ENCODE measurements at places on chromosomes 12 and 14.

GRCh38 chr12:111057701-111058425, 137.5 kb upstream of the MYL2 start:
- DNase-seq: no peak

DNA sequence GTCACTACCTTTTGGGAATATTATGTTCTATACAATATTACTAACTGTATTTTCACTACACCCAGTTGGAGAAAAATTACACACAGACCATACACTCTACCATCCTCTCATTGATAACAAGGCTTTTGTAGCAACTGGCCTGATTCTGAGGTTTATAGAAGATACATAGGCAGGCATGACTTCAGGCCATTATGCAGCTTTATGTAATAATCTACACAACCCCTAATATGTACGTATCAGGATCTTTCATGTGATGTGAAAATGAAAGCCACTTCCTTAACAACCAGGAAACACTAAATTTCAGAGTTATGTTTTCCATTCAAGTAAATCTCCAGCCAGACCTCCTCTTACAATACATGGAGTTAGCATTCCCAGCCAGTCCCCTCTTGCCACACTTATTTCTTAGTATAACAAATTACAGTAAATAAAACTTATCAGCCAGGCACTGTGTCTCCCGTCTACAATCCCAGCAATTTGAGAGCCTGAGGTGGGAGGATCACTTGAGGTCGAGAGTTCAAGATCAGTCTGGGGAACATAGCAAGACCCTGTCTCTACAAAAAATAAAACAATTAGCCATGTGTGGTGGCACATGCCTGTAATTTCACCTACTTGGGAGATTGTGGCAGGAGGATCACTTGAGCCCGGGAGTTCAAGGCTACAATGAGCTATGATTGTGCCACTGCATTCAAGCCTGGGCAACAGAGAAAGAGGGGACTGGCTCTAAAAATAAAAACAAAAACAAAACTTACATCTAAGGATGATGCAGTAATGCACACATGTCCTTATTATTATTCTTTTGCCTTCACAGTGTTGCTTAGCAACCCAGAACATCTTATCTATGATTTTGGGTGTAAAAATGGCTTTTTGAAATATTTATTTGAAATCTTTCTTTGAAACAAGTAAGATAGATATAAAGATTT, 10.4 kb upstream of the OSBPL8 start:
- DNase-seq: no peak

DNA sequence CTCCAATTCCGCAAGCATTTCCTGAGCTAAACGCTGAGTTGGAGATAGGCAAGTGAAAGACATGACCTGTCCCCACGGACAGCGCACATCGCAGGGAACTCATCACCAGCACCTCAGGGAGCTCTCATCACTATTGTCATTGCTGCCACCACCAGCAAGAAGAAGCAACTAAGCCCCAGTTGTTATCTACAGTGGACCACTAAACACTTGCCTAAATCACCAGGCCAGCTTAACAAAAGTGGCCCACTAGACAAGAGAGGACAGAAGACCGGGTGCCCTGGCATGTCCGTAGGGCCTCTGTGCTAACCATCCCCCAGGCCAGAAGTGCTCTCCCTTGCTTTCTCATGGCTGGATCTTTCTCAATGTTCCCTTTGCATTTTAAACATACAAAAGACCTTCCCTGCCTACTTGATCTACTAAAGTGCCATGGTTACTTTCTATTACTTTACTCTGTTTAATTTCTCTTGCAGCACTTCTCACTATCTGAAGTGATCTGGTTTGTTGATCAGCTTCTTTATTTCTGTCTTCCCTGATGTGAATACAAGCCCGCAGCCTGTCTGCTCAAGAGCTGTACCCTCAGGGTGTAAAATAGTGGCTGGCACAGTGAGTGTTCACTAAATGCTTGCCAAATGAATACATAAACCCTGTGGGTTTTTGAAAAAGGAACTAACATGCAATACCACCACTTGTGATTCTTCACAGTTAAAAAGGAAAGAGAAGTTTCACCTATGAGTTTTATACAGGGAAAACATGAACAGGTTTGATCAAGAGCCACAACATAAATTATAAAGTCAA, 60.9 kb upstream of the RFLNA start:
- DNase-seq: peak; percentile 78

- DNase-seq: peak; percentile 16
These were observed 51.0 kb downstream of the SPTLC2 start for GRCh38 chr14:77565289-77565993.

DNA sequence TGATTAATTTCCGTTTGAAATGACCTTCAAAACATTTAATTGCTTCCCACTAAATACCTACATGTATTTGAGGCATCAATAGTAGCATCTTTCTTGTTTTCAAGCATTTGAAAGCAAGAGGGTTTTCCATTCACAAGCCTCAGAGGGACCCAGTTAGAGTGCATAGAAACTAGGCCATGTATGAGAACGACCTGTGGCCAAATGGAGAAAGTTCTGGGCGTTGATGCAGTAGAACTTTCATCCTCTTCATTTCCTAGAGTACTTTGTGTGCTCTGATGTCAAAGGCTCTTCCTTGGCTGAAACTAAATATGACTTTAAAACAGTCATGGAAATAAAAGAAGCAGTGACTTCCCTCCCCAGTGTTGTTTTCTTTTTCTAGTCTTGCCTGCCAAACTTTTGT, 944 bp upstream of the DHRS7 start:
- DNase-seq: no peak

DNA sequence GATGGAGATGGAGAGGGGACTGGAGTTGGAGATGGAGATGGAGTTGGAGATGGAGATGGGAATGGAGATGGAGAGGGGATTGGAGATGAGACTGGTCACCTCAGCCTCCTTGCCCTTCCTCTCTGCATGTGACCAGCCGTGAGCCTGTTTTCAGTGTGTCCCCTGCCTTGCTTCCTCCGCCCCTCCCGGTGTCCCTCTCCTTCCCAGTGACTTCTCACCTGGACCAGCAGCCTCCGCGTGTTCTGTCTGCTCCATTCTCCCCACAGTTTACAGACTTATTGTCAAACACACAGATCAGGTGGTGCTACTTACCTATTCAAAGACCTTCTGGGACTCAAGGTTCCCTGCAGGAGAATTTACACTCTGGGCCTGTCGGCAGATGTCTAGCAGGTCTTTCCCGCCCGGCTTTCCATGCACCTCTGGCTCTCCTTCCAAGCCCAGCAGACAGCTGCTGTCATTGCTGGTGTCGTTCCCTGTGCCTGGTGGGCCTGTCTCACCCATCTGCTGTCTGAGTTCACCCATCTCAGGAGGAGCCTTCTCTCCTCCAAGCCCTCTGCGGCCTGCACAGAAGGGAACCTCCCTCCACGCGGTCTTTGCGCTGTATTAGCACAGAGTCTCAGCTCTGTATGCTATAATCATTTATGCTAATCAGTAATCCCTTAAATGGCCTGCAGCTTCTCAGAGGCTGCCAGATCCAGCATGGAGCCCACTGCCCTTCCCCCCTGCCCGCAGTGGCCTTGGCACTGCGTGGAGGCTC, 62.1 kb downstream of the ADGRD1 start:
- no peak for DNase-seq

DNA sequence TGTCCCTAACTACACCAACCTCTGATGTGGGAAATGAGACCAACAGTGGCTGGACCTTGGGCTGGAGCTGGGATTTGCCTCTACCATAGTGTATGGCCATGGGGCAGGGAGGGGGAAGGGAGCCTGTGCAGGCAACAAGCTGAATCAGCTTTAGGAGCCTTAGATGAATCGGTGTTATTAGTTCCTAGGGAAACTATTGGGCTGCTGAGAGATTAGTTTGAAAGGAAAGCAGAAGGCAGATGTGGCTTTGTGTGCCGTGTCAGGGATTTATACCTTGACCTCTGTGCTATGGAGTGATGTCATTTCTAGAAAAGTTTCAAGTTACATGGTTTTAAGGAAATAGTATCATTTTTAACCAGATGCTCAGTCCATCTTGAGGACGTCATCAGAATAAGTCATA, 19.5 kb upstream of the GAS2L3 start:
- no peak for DNase-seq

GRCh38 chr12:109727746-109728726, 14.4 kb downstream of the FAM222A start:
- DNase-seq: no peak

- DNase-seq: peak; percentile 97
These were observed at the start of gene PWP1 for GRCh38 chr12:107685360-107686248. TSS of gene PWP1 (plus strand) at chr12:107685799. CDS start at chr12:107685900, 101 bp downstream.

- DNase-seq: no peak
These were observed 80.9 kb upstream of the SLC24A4 start for GRCh38 chr14:92241966-92242595.

DNA sequence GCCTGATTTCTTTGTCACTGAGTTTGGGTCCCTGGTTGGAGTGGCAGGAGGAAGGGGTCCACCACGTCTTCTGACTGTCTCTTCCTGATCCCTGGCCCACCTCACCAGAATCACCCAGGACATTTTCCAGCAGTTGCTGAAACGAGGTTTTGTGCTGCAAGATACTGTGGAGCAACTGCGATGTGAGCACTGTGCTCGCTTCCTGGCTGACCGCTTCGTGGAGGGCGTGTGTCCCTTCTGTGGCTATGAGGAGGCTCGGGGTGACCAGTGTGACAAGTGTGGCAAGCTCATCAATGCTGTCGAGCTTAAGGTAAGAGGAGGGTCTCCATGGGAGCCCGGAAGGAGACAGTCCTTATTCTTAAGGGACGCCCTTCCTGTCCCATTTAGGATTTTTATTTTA, 12.3 kb downstream of the MARS1 start:
- no peak for DNase-seq

- DNase-seq: no peak
These were observed 114.4 kb upstream of the OVCH1 start for GRCh38 chr12:29611906-29612305.

DNA sequence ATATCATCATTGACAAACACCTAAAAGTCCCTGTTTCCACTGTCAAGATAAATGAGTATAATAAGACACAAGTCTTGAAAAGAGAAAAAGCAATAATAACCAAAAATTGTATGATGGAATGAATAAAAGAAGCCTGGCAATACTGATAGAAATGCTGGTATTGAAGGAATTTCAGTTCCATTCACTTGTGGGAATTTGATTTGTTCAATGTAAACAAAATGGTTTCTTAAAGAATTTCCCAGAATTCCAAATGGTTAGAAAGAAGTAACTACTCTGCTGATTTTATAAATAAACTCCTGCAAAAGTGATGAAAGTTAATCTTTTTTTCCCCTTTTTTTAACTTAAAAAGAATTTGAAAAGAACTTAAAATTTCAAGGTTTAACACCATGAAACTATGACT, 129.9 kb upstream of the PDZRN4 start:
- no peak for DNase-seq

GRCh38 chr12:113373969-113374368, 15.6 kb downstream of the PLBD2 start:
- DNase-seq: no peak

DNA sequence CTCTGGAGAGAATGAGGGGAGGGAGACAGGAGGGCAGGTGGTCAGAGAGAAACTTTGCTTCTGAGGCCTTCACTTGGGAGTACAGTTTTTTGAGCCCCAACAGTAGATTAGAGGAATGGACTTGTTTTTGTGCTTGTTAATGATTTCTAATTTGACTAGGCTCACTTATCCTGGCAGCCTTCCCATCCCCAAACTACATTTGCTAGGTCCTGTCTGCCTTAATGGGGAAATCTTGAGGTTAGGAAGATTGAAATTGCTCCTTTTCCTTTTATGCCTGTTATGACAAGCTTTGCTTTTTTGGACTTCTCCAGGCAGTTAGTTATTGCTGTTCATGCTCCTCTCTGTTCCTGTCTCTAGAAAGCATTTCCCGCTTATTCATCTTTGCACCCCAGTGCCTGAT, 37.7 kb downstream of the SYNE2 start:
- DNase-seq: no peak

DNA sequence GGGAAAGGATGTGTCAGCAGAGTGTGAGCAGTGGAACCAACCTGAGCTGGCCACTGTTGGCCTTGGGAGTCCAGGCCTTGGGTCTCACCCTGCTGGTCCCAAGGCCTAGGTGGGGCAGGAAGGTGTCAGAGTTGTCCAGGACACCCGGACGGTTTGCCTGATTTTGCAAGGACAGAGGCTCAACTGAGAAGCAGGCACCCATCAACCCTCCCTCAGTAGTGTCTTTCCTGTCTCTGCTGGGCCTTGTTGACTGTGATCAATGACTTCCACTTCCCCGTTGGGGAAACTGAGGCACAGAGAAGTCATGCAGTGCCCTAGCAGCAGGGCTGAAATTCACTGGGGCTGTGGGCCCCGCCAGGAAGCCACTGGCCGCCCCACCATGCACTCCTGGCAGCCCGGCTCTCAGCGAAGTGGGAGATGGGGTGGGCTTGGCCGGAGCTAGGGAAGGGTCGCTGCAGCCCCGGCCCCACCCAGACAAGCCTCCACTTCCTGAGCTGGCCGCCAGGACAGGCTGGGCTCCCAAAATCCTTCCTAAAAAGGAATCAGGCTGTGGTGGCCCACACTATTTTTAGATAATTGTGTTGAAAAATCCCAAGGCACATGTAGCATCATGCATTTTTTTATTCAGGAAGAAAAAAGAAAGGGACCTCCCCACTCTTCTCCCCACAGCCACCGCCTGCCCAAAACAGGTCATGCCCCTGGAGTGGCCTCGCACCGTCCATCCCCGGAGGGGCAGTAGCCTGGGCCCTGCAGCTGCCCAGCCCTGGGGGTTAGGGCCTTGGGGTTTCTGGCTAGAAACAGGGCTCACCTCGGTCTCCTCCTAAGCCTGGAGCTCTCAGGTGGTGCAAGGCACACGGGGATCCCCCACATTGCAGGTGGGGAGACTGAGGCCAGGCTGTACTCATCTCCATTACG, 127.4 kb downstream of the CALM1 start:
- no peak for DNase-seq

- no peak for DNase-seq
These were observed 13.7 kb downstream of the ATXN7L3B start for GRCh38 chr12:74551291-74551690.

GRCh38 chr14:58870961-58871360, 233.2 kb downstream of the DACT1 start:
- no peak for DNase-seq

DNA sequence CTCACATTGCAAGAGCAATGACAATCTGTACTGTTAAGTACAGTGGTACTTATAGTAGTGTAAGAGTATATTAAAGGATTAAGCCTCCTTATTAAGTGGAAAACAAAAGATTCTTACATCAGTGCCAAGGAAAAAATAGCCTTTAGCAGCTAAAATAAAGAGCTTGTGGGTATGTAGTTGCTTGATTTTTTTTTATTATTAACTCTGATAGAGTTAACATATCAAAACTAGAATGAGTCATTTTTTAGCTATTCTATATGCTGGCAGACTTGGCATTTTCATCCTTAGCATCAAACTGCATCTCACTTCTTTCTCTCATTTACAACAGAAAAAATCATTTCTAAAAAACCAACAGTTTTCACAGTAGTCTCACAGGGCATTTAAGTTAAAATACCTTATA, 86.5 kb downstream of the ATP2B1 start:
- no peak for DNase-seq

- DNase-seq: no peak
These were observed 4.4 kb downstream of the SLC38A2 start for GRCh38 chr12:46368138-46368537.

DNA sequence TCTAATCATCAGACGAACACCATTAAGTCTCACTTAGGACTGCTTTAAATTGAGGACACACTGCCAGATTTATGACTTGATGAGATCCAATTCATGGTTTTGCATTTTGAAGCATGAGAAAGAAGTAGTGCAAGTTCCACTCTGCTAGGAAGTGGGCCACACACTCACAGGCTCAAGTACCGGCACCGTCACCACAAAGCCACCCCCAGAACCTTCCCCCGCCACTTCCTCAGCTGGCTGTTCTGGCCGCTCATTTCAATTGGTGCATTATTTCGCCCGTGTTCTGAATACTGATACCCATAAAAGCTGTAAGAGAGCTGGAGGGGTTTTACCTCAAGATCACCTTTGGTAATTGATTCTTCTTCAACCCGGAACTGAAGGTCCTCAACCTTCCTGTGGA, 70.1 kb downstream of the CLIP1 start:
- DNase-seq: no peak

- peak; percentile 92 for DNase-seq
These were observed 5.4 kb upstream of the RIC8B start for GRCh38 chr12:106769078-106769477.
